T-helper 17 cell (primary cell): ENCODE measurements at places on chromosomes 2 and 18.

DNA sequence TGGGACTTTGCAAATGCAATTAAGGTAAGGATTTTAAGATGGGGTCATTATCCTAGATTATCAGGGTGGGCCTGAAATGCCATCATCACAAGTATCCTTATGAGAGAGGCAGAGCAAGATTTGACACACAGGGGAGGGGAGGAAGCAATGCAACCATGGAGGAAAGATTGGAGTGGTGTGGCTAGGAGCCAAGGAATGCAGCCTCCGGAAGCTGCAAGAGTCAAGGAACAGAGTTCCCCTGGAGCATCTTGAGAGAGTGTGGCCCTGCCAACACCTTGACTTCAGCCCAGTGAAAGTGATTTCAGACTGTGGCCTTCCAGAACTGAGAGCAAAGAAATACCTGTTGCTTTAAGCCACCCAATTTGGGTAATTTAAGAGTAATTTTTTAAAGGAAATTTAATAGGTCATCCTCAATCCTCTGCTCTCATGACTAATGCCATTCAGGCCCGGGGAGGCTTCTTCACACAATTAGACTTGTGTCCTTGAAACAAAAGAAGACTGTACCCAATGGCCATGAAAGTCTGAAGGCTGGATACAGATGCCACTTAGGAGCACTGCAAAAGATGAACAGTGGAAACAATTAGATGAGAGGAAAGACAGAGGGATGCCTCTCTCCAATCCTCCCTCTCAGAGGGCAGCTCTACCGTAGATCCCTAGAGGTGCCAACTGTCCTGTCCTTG, 250.3 kb upstream of the ID2 start:
- no peak for DNase-seq

DNA sequence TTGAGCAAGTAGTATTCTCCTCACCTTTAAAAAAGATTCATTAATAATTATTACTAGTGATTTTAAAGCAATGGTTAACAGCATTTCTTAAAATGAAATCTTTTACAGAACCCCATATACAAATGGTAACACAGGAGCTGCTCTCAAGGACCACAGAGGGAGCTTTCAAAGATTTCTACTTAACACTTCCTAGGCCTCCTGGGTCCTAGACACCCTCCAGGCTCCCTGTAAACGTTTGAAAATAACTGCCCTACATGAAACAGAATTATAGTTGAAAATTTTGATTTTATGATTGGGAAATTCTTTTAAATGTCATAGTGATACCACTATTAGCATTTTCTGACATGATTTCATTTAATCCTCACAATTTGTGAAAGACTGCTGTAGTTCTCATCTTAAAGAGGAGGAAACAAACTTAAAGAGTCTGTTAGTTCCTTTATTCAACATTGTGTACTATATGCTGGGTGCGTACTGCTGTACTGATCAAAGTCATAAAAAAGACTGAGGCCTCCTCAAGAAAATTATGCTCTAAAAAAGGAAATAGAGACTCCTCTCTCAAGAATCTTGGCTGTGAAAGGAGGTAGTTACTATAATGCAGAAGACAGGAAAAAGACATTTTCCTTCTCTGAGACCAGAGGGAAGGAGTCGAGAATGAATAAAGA, 10.6 kb downstream of the CUL3 start:
- no peak for DNase-seq

DNA sequence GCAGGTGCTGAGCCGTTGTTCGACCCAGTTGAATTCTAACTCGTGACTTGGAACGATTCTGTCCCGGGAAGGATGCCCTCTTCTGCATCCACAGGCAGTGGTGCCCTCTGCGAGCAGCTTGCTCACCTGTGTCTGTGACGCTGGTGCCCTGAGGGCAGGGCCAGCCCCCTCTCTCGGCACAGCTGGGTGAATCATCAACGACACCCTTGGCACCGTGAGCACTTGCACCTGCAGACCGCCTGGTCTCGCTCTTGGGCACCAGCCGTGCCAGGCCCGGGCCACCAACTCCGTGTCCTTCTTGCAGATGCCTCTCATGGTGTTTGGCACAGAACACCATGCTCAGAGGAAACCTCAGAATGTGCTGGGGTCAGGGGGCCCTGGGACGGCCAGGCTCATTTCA, 75.0 kb downstream of the SLC66A2 start:
- no peak for DNase-seq

DNA sequence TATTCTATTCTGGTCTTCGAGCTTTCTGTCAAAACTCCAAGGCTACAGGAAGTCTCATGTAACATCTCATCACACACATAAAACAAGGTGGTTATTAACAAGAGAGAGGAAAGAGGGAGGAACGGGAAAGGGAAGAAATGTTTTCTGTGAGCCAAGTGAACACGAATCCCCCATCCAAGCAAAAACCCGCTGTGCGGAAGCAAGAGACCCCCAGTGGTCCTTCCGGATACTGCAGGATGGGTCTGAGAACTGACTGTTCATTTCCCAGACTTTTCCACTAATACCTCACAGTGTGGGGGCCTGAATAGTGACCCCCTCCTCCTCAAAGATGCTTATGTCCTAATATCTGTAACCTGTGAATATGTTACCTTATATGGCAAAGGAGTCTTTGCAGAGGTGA, 19.0 kb upstream of the DIPK1C start:
- no peak for DNase-seq

GRCh38 chr2:109511168-109511567, 102.6 kb downstream of the SEPTIN10 start:
- DNase-seq: no peak

DNA sequence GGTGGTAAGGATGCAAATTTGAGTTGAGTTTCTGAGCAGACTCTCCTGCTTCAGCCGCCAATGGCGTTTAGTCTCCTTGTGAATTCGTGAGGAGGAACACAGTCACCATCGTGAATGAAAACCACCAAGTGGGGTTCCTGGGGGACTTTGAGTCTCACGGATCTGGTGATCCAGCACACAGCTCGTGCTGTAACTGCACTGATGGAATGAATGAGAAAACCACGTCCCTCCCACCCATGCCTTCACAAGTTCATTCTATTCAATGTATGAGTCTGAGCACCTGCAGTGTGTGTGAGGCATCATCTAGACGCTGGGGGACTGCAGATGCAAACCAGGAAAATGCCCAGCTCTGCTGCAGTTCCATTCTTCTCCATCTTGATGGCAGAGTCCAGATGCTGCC, 127.9 kb downstream of the PIEZO2 start:
- DNase-seq: no peak

DNA sequence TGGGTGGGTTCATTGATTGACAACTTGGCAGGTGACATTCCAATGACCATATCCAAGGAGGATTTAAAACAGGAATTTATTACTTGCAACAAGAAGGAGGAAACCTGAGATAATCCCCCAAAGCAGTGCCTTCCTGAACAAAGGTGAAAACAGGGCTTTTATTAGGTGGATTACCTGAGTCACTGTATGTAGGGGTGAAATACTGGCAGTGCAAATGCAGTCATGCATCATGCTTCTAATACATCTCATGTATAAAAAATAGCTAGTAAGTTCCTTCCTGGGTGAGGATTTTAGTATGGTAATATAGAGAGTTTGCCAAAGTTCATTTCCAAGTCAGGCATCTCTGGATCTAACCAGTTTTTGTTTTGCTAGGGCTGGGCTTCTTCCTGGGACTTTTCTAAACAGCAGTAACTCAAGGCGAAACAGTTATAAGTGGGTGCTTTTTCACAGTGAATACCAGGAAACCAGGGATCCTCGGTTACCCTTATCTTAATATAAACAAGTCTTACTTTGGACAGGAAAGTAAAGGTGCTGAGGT, 583.4 kb upstream of the LRRTM1 start:
- no peak for DNase-seq

- DNase-seq: no peak
These were observed 3.5 kb upstream of the KLF11 start for GRCh38 chr2:10039658-10040410.

DNA sequence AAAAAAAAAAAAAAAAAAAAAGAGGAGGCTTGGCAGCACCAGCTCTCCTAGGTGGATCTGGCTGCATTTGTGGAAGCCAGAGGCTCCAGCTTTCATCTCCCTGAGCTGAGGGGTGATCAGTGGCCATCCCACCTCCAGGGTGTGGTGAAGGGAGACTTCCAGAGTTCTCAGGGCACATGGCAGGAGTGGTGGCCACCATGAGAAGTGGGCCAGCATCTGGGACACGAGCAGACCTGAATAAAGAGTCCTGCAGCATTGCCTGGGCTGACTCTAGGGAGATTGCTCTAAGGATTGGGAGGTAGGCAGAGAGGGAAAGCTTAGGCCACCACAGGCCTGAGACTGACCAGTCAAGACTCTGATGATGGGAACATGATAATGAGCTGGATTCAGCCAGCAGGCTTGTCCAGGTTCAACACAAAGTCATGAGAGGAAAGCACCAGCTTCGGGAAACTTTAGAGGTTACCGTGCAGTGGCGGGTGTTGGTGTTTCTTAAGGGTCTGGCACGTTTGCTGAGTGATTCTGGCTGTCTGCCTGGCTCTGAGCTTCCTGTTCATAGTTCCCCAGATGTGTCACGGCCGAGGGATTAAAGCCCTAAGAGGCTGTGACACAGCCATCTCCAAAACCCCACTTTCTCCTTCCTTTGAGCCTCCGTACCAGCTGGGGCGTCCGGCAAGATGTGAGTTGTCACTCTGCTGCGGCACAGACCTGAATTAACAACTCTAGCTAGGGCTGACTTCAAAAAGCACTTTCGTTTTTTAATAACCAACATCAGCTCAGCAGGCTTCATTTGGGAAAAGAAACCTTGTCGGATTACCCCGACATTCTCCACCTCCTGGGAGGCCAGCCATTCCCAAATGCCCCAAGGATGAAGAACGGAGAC, 38.3 kb upstream of the IL1R1 start:
- no peak for DNase-seq

DNA sequence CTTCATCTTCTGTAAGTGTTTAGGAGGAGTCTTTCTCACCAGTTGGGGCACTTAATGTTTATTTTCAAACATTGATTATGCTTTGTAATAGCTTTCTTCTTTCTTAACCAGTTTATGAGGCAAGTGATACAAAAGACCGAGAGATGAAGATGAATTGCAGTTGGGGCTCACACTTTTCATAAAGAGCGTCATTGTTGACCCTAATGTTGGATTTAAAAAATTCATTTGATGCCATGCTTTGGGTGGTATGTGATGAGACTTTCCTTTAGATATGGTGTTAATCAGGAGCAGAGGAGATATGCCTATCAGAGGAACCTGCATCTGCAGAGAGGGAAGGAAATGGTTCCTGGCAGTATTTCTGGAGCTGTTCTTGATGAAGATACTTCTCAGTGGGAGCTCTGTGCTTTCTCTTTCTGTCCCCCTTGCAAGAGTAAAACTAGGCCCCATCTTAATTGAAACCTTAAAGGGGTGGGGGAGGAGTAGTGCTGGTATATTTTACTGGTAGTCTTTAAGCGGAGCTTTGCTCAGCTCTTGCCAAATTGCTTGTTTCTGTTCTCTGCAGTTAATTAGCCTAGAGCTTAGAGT, 2.3 kb downstream of the EML4 start:
- DNase-seq: no peak

DNA sequence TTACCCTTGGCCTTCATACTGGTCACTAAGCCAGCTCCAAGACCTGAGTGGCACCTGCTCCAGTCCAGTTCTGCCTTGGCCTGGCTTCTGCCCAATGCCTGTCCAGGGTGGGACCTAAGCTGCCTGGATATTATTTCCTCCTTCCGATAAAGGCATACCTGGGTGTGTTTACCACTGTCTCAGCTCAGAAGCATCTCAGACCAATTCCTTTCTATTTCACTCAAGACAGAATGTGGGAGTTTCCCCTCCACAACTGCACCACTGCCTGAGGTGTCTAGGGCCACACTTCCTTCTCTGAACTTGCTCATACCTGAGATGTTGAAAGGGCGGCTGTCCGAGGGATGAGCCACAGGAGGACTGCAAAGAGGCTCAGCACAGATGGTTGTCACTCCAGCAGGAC, 18.4 kb upstream of the CAB39 start:
- DNase-seq: no peak

- DNase-seq: no peak
These were observed 19.2 kb downstream of the DAW1 start for GRCh38 chr2:227890495-227891079.
